ENCODE measurements at places on chromosomes 1 and 21.

DNA sequence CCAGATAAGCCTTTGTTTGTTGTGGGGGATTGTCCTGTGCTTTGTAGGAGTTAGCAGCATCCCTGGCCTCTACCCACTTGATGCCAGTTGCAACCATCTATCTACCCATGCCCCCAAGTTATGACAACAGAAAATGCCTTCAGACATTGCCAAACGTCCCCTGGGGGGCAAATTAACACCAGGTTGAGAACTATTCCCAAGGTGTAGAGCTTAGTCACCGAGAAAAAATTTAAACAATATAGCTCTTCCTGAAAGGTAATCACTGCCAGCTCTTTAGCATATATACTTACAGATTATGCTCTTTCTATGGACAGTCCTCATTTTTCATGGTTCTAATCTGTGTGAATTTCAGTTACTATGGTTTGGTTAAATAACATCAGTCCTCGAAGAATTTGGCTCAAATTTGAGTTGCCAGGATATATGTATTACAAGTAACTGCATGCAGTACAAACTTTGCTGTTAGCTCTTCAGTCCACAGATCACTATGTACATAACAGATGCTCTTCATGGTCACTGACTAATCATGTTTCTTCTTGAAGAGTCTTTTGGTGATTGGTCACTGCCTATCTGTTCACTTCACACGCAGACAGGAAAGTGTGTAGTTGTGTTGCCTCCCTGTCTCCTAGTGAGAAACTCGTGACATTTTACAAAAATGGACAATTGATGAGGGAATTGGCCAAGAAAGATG, 25.2 kb downstream of the MAPKAPK2 start:
- DNase-seq = no peak

- DNase-seq = no peak
These were observed 1496.4 kb downstream of the MRPL39 start for GRCh38 chr21:24110846-24111245.

DNA sequence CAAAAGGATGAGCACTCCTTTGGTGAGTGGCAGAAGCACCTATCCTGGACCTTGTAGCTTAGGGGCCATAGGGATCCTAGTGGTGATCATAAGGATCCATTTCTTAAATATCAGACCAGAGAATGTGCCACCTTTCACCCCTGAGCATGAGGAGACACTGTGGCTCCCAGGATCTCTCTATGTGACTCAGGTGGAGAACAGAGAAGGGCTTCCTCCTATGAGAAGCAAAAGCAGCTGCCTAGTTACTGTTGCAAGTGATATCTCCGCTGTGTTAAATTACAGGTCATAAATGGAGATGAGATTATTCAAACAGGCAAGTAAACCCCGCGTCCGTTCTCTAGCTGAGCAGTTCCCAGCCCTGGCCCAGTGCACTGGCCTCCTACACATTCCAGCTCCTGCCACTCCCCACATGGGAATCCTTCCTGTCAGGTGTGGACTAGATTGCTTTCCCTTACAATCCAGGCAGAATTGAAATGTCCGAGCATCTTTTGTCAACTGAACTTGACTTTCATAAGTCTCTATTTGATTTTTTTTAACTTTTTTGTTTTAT, 26.3 kb downstream of the CLEC20A start:
- no peak for DNase-seq

DNA sequence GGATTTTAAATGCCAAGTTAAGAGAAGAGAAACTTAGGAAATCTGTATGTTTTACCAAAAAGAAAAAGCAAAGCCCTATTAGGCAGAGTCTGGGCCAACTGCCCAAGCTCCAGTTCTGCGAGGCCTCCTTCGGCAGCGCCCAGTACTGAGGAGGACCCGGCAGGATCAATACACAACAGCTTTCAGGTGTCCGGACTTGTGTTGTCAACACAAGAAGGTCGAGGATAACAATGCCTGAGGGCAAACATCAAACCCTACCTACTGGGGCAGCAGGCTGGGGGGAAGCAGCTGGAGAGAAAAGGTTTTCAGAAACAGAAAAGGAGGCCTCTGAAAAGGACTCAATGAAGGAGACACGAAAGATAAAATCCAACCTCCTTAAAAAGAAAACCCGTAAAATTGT, 98.1 kb upstream of the GJB5 start:
- DNase-seq = no peak

DNA sequence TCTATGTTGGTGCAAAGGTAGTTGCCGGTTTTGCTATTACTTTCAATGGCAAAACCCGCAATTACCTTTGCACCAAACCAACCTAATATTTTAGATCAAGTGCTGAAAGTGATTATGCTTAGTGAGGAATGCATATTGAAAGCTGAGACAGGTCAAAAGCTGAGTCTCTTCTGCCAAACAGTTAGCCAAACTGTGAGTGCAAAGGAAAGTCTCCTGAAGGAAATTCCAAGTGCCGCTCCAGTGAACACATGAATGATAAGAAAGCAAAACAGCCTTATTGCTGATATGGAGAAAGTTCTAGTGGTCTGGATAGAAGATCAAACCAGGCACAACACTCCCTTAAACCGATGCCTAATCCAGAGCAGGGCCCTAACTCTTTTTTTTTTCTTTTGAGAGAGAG, 83.1 kb upstream of the ERRFI1 start:
- no peak for DNase-seq

DNA sequence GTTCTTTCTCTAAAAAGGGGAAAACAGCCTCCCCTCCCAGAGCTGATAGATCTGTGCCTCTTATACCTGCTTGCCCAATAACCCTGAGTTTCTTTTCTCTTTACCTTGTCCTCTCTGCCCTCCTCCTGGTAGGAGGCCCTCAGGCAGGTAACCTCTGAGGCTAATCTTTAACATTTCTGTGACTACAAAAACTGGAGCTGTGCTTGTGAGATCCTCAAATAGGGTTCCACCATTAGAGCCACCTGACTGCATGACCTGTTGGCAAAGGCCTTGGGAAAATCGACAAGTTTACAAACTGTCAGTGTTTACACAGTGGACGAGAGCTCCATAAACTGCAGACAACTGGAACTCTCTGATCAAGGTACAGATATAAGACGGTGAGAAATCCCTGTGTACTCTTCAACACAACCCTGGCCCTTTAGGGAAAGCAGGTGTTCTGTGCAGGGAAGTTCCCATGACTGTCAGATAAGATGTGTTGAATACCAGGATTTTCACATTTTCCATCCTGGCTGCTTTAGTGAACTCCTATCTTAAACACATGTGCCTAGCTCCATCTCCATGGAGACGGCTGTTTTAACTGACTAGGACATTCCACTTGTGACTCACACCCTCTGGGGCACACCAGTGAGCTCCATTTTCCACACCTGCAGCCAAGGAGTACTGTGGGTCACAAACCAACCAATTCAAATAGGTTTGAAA, 38.3 kb downstream of the ECE1 start:
- DNase-seq = no peak

GRCh38 chr1:27403065-27403726, 10.8 kb downstream of the GPR3 start:
- no peak for DNase-seq

GRCh38 chr1:95650631-95651030, 416.6 kb downstream of the RWDD3 start:
- no peak for DNase-seq

DNA sequence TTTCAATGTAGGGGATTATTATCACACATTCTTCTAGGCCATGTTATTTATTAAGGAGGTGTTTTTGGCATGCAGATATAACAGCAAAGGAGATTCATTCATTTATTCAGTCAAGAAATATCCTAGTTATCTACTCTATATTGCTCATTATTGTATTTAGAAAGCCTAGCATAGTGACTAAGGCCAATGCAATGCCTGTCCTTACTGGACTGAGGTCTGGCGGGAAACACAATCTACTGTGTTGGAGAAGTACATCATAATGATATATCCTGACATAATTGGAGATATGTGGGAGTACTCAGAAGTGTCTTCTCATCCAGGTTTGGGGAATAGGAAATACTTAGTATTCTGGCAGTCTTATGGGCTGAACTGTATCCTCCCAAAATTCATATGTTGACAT, 421.5 kb upstream of the USP24 start:
- no peak for DNase-seq

- DNase-seq = no peak
These were observed 121.6 kb upstream of the ADAR start for GRCh38 chr1:154729577-154729976.

- no peak for DNase-seq
These were observed 7.6 kb upstream of the CNN3 start for GRCh38 chr1:94934551-94934950.

- DNase-seq = no peak
These were observed 57.6 kb downstream of the LDLRAD2 start for GRCh38 chr1:21869620-21870121.

GRCh38 chr1:185570962-185571361, 163.2 kb upstream of the HMCN1 start:
- no peak for DNase-seq

GRCh38 chr21:44884097-44884496, 10.6 kb upstream of the PTTG1IP start:
- DNase-seq = no peak

DNA sequence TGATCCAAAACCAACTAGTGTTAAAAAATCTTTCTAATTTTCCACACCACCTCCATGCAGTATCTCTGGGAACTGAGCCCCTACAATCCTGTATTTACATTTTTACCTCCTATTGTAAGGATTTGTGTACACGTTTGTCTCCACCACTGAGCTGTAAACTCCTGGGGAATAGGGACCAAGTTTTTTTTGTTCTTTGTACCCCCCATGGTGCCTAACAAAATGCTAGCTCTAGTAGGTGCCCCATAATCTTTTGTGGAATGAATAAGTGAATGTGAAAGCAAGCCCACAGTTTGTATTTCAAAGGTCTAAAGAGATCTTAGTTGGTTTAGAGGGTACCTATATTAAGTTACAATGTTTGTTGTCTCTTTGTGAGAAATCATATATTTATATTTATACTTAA, 879 bp upstream of the WLS start:
- no peak for DNase-seq

GRCh38 chr1:74753104-74753503, 20.2 kb downstream of the TYW3 start:
- no peak for DNase-seq

DNA sequence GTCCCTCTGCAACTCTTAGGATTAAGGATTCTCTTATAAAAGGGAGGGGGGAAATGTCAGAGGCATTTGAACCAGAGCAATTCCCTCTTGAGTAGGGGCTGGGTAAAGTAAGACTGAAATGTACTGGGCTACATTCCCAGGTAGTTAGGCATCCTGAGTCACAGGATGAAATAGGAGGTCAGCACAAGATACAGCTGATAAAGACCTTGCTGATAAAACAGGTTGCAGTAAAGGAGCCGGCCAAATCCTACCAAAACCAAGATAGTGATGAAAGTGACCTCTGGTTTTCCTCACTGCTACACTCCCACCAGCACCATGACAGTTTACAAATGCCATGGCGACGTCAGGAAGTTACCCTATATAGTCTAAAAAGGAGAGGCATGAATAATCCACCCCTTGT, 14.3 kb upstream of the COX20 start:
- DNase-seq = no peak
